Airway epithelial cell (primary cell): ENCODE measurements at places on chromosomes 12 and 14. TPM values are rescaled to one million over a fixed set of nuclear protein-coding genes. Genes with fewer than 3 reads are reported as not detected.

Gene LPAR5
- total RNA-seq: 16.6 TPM in 2 replicates

Gene SLC41A2
- total RNA-seq: 0.46 and 1.1 TPM in 2 replicates

Gene LMO3
- total RNA-seq: 10.3 and 10.9 TPM in 2 replicates

Gene KCNK10
- not detected in 2 replicates for total RNA-seq

Gene HCAR3
- 0.70 and 2.0 TPM in 2 replicates for total RNA-seq

Gene SERPINA12
- total RNA-seq: not detected in 2 replicates

Gene STYK1
- 1.2 and 4.1 TPM in 2 replicates for total RNA-seq

Gene CCDC175
- total RNA-seq: not detected in 2 replicates
